Prostate gland (tissue), 2 donors: ENCODE measurements at places on chromosomes 11 and 22.

DNA sequence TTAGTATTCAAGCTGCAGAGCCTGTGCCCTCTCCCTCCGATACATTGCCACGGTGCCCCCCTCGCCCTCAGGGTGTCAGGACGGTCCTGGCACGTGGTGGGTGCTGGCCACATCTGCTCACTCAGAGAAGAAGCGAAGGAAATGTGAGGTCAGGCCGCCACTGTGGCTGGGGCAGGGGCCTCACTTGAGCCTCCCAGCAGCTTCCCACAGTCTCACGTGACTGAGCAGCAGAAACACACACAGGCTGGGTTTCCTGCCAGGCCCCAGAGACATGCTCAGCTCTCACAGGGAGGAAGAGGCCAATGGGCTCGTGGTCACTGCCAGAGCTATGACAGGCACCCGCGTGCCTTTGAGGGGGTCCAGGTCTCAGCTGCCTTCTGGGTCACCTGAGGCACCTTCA, 37.9 kb upstream of the PRR5 start:
- H3K36me3 ChIP-seq = no peaks in the 10 kb centered on the region
- H3K4me1 ChIP-seq = no peaks in the 10 kb centered on the region
- no peak overlapping the region for H3K27ac ChIP-seq
- no peak overlapping the region for H3K4me3 ChIP-seq
- no peak for DNase-seq

GRCh38 chr22:47304854-47305253, 542.4 kb downstream of the TBC1D22A start:
- no peaks in the 10 kb centered on the region for H3K27me3 ChIP-seq
- H3K4me3 ChIP-seq = no peak overlapping the region
- no peak for DNase-seq

GRCh38 chr22:45775569-45776312, 104.1 kb downstream of the ATXN10 start:
- no peak overlapping the region for H3K4me3 ChIP-seq
- no peaks in the 10 kb centered on the region for H3K27me3 ChIP-seq
- H3K4me1 ChIP-seq = no peaks in the 10 kb centered on the region
- DNase-seq = no peak
- no peaks in the 10 kb centered on the region for H3K36me3 ChIP-seq

- no peak overlapping the region for H3K4me3 ChIP-seq
- H3K4me1 ChIP-seq = no peaks in the 10 kb centered on the region
- H3K36me3 ChIP-seq = no peaks in the 10 kb centered on the region
Measured at GRCh38 chr22:22194931-22195264, 49.7 kb upstream of the VPREB1 start.

GRCh38 chr11:116404462-116404798, 368.4 kb downstream of the BUD13 start:
- no peak for DNase-seq
- no peaks in the 10 kb centered on the region for H3K27me3 ChIP-seq
- H3K4me3 ChIP-seq = no peak overlapping the region

DNA sequence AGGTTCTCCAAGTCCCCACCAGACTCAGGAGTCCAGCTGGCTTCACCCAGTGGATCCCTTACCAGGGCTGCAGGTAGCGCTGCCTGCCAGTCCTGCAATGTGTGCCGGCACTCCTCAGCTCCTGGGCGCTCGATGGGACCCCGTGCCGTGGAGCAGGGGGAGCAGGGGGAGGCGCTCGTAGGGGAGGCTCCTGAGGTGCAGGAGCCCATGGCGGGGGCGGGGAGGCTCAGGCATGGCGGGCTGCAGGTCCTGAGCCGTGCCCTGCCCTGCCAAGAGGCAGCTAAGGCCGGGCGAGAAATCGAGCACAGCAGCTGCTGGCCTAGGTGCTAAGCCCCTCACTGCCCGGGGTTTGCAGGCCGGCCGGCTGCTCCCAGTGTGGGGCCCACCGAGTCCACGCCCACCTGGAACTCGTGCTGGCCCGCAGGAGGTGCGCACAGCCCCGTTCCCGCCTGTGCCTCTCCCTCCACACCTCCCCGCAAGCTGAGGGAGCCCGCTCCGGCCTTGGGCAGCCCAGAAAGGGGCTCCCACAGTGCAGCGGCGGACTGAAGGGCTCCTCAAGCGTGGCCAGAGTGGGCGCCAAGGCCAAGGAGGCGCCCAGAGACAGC, 792.9 kb upstream of the CCDC179 start:
- H3K36me3 ChIP-seq = no peaks in the 10 kb centered on the region
- no peaks in the 10 kb centered on the region for H3K4me1 ChIP-seq
- no peak overlapping the region for H3K27ac ChIP-seq
- no peak overlapping the region for H3K4me3 ChIP-seq
- no peak for DNase-seq
- no peaks in the 10 kb centered on the region for H3K27me3 ChIP-seq

DNA sequence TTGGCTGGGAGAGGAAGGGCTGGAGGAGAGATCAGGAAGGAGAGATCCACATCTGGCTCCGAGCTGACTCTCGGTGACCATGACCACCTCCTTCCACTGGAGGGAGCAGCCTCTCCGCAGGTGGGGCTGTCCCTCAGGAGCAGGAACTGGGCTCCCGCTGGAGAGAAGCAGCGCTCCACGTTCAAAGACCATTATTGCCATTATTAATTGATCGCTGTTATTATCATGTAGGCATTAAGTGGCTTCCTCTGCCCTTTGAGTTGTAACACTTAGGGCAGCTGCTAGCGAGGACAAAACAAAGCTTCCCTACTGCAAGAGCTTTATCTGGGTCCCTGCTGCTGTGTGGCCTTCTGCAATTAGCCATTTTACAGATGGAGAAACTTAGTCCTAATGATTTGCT, 251.9 kb downstream of the ST3GAL4 start:
- peak; percentile 25 for DNase-seq
- H3K27me3 ChIP-seq = no peaks in the 10 kb centered on the region
- H3K27ac ChIP-seq = no peak overlapping the region
- no peaks in the 10 kb centered on the region for H3K36me3 ChIP-seq
- no peak overlapping the region for H3K4me3 ChIP-seq
- no peaks in the 10 kb centered on the region for H3K4me1 ChIP-seq

GRCh38 chr11:128029219-128029722, 558.1 kb downstream of the ETS1 start:
- no peak overlapping the region for H3K4me3 ChIP-seq
- H3K27ac ChIP-seq = no peak overlapping the region
- no peaks in the 10 kb centered on the region for H3K4me1 ChIP-seq
- no peak for DNase-seq

- H3K27me3 ChIP-seq = no peaks in the 10 kb centered on the region
- no peak overlapping the region for H3K27ac ChIP-seq
- no peaks in the 10 kb centered on the region for H3K36me3 ChIP-seq
- no peaks in the 10 kb centered on the region for H3K4me1 ChIP-seq
- no peak for DNase-seq
- H3K4me3 ChIP-seq = no peak overlapping the region
Measured at GRCh38 chr11:25899617-25900160, 432.2 kb upstream of the ANO3 start.

GRCh38 chr22:27399161-27399560, 402.4 kb downstream of the MN1 start:
- no peaks in the 10 kb centered on the region for H3K27me3 ChIP-seq
- H3K4me1 ChIP-seq = no peaks in the 10 kb centered on the region
- no peak overlapping the region for H3K4me3 ChIP-seq
- H3K36me3 ChIP-seq = no peaks in the 10 kb centered on the region
- no peak for DNase-seq

DNA sequence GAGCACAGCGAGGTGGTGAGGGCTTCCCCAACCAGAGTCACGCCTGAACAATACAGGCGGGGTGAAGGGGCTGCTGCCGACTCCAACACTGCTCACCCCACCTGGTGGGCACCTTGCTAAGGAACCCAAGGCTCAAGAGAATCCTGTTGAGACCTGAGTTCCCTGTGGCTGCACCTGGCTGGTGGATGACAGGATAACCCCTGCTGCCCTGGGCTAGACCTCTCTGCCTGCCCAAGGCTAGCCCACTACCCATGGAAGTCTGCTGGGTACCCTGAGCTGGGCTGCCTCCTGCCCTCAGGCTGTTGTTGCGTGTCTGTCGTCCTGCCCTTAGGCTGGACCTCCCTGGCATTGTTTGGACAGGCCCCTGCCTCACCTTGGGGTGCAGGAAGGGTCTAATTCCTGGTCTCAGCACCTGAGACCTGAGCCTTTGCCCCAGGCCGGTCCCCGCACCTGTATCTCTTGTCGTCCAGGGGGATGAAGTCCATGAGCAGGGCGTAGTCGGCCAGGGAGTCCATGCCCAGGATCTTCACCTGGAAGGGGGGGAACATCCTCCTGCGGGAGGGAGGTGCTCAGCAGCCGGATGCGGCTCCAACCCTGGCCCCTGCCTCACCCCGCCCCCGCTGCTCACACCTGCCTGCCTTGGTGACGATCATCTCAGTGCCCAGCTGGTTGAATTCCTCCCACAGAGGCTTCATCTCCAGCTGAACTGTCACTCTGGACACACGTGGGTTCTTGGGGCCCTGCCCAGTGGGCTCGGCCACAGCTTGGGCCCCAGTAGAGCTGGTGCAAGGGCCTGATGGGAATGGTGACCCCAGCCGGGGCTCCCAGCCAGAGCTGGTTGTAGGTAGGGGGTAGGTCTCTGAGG, 4.9 kb upstream of the NUDT8 start:
- no peaks in the 10 kb centered on the region for H3K36me3 ChIP-seq
- H3K27me3 ChIP-seq = no peaks in the 10 kb centered on the region
- no peak overlapping the region for H3K27ac ChIP-seq

- H3K4me3 ChIP-seq = no peak overlapping the region
- no peaks in the 10 kb centered on the region for H3K4me1 ChIP-seq
- peak; percentile 62 for DNase-seq
Measured at GRCh38 chr11:131195661-131196517, 174.5 kb upstream of the NTM start.

DNA sequence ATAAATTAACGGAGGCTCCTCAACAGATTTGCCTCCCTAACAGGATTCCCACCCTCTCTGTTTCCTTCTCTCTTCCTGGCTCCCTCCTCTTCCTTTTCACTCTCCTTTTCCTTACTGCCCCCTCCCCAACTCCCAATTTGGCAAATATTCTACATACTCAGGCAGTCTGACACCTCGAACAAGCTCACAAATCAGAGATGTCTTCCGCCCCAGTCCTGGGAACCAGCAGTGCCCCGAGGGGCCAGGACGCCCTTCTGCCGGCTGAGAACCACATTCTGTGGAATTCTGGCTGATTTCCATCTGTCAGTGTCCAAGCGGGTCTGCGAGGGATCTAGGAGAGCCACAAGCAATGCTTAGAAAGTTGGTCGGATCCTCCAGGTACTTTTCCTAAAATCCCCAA, 94.0 kb downstream of the NTM start:
- H3K4me3 ChIP-seq = no peak overlapping the region
- no peak for DNase-seq
- H3K27me3 ChIP-seq = no peaks in the 10 kb centered on the region

- H3K27ac ChIP-seq = no peak overlapping the region
- no peaks in the 10 kb centered on the region for H3K4me1 ChIP-seq
- no peak for DNase-seq
- peaks cover 5% of the 10 kb centered on the region for H3K36me3 ChIP-seq
Measured at GRCh38 chr22:46352276-46352675, 16.8 kb downstream of the TRMU start.

- H3K4me1 ChIP-seq = no peaks in the 10 kb centered on the region
- no peak for DNase-seq
- no peaks in the 10 kb centered on the region for H3K36me3 ChIP-seq
- H3K4me3 ChIP-seq = no peak overlapping the region
- H3K27me3 ChIP-seq = no peaks in the 10 kb centered on the region
- no peak overlapping the region for H3K27ac ChIP-seq
Measured at GRCh38 chr11:74675761-74676160, 55.5 kb downstream of the CHRDL2 start.

DNA sequence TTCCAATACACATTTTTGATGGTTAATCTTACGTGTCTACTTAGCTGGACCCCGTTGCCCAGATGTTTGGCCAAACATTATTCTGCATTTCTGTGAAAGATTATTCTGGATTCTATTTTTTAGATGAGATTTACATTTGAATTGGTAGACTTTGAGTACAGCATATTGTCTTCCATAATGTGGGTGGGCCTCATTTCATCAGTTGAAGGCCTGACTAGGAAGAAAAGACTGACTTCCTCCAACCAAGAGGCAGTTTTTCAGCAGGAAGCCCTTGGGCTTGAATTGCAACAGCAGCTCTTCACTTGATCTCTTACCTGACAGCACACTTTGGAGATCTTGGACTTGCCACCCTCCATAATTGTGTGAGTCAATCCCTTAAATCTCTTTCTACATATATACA, 58.7 kb downstream of the FDX1 start:
- no peak overlapping the region for H3K4me3 ChIP-seq
- no peaks in the 10 kb centered on the region for H3K4me1 ChIP-seq
- H3K27ac ChIP-seq = no peak overlapping the region
- no peaks in the 10 kb centered on the region for H3K36me3 ChIP-seq
- DNase-seq = no peak
